ENCODE measurements at places on chromosomes 4 and X.

DNA sequence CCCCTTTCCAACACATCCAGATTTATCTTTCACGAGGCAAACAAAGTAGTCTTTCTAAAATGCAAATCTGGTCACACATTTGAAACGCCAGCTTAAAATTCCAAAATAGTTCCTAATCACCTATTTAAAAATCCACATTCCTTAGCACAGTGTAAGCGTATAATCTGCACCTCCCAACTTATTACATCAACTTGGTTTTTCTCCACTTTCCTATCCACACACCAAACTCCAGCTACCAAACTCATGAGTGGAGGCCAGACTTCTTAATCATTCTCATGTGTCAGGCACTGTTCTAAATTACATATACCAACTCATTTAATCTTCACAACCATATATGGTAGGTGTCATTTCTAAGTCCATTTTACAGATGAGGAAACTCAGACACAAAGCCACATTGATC lies 33.8 kb downstream of the ENOX2 start:
- no peak for DNase-seq

GRCh38 chrX:9301836-9302235 lies 163.0 kb upstream of the TBL1X start:
- DNase-seq, result no peak

GRCh38 chrX:107834275-107835201 lies 8.9 kb downstream of the MID2 start:
- no peak for DNase-seq

GRCh38 chr4:98747393-98748091 lies 89.1 kb upstream of the TSPAN5 start:
- DNase-seq, result no peak

DNA sequence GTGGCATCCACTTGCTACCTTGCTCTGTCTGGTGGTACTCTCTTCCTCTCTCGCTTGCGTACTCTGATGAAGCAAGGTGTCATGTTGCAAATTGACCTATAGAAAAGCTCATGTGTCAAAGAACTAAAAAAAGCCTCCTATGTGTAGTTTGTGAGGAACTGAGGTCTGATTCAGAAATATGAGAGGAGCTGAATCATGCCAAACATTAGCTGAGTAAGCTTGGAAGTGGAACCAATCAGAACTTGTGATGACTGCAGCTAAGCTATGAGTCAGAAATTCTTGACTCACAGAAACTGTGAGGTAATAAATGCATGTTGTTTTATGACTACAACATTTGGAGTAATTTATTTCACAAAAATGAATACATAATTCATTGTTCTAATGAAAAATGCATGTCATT lies 2138.8 kb downstream of the PCDH7 start:
- no peak for DNase-seq

DNA sequence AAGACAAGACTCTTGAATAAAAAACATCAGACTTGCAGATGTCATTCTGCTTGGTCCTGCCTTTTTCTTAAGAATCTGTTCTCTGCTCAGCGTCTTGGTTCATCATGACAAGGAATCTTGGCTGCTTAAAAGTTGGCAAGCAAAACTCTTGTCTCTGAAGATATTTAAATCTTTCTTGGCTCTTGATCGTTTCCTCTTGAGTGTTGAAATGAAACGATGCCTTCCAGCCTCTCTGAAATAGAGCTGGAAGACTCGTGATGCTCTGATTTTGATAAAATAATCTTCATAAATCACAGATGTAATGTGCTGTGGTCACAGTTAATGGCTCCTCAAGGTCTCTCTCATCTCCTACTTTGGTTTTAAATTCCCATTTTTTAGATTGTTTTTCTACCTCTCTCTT lies 39.9 kb upstream of the TMEM192 start:
- DNase-seq, result no peak

GRCh38 chr4:174157106-174157607 lies 126.3 kb downstream of the FBXO8 start:
- DNase-seq, result no peak

DNA sequence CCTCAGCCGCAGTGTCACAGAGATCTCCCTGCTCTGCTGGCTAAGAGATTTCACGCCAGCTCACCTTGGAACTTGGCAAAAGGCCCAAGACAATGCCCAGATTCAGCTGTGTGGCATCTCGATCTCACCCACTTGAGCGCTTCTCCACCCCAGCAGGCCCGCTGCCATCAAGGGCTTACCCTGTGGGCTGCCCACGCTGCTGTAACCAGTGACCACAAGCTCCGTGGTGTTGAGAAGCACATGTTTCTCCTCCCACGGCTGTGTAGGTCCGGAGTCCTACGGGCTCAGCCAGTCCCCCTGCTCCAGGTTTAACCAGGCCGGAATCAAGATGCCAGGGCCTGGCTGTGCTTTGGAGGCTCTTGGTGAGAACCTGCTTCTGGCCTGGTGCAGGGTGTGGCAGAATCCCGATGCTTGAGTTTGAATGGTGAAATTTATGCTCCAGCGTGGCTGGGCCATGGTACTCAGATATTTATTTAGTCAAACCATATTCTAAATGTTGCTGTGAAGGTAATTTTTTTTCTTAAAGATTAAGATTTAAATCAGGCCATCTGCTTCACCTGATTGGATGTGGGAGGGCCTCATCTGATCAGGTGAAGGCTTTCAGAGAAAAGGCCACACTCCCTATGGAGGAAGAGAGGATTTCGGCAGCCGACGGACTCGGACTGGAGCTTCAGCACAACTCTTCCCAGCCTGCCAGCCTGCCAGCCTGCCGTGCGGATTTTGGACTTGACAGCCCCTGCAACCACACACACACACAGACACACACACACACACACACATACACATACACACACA lies 24.8 kb upstream of the ADRA2C start:
- DNase-seq, result no peak

GRCh38 chr4:106301393-106302061 lies 14.5 kb downstream of the TBCK start:
- no peak for DNase-seq

- DNase-seq, result no peak
These were observed 59.7 kb upstream of the EDA2R start for GRCh38 chrX:66698273-66699204.

DNA sequence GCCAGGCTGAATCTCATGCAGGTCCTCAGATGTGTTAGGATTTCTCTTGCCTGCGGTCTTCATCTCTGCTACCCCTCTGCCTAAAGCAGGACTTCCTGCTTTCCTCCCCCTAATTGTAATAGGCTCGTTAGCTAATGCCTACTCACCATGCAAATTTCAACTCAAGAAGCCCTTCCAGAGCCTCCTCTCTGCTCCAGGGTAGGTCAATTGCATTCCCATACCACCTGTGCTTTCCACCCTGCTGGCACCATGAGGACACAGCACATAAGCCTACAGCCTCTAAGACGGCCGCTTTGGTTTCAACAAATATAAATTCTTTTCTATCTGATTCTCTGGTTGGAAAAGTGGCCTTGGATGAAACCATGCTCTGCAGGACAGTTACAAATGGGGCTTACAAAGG lies 93.9 kb downstream of the QDPR start:
- DNase-seq, result no peak

DNA sequence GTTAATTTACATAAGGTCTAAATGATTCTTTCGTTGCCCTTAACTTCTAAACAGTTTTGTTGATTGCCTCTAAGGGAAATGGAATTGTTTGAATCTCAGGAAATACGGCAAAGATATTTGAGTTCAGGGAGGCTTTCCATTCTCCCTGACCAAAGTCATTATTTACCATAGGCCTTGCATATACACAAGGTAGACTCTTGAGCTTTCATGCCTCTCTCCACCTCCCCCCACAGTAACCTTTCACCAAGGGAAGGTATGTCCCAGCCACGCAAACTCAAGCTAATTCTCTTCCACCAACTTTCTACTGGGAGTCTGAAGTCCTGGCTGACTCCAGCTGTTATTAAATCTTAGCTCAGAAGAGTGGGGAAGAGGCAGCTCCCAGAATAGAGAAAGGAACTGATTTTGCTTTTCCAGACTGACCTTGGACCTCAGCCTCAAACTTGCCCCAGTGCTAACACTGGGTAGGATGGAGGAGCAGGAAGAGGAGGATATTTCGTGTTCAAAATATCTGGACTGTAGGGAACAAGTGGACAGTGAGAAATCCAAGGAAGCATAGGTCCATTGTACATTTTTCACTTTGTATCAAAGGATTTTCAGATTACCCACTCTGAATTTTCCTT lies 1.4 kb downstream of the IGSF1 start:
- DNase-seq, result no peak

GRCh38 chr4:106603471-106603870 lies 234.9 kb upstream of the GIMD1 start:
- DNase-seq, result no peak

DNA sequence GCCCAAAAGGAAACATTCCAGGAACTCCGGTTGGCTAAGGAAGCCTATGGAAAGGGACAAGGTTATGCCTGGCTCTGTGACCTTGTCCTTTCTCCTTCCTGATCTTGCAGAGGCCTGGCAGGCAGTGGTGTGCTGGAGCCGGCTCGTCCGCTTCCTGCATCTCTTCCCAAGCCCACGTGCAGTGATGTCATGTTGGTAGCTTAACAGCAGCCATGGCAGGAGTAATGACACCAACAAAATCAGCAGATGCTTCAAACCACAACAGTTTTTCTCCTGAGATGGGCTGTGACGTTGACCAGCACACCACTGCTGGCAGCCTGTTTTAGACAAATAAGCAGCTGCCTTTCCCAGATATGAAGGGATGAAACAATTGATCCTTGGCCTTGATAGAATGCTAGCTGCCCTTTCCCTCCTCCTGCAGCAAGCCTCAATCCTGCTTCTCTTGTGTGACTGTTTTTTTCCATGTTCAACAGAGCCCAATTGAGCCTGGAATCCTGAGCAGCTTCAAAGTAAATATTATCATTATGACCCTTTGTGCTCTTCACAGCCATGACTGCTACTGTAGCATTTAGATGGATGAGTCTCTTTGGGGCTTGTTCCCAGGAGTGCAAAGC lies 23.4 kb downstream of the SEPTIN6 start:
- DNase-seq, result no peak

DNA sequence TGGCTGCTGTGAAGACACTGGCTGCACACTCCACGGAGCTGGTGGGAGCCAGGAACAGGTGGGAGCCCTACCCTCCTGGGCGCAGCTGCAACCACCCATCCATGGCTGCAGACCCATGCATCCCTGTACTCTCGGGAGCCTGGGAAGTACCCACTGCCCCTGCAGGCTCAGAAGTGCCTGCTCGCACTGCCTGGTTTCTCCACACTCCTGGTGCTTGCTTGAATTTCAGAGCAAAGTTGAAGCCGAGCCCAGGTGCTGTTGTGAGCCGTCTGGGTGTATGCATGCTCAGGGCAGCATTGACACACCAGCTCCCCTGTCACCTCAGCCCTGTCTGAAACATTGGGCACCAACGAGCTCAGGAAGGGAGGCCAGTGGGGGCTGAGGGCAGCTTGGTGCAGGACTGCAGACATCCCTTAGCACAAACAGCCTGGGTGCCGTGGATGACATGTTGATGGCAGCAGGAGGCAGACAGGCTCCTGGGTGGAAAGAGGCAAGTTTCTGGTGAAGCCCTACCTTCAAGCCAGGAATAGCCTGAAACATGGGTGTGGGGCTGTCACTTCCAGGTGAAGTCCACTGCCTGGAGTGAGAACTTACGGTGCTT lies 585.9 kb downstream of the PCDH18 start:
- DNase-seq, result no peak
